ENCODE measurements at places on chromosomes 4 and X.

GRCh38 chr4:164648151-164648848, 105.6 kb upstream of the SMIM31 start:
- DNase-seq, result no peak

- DNase-seq, result no peak
These were observed 969.7 kb downstream of the PDHA2 start for GRCh38 chr4:96809563-96809962.

- no peak for DNase-seq
These were observed 114.4 kb upstream of the WDR44 start for GRCh38 chrX:118231464-118231863.

DNA sequence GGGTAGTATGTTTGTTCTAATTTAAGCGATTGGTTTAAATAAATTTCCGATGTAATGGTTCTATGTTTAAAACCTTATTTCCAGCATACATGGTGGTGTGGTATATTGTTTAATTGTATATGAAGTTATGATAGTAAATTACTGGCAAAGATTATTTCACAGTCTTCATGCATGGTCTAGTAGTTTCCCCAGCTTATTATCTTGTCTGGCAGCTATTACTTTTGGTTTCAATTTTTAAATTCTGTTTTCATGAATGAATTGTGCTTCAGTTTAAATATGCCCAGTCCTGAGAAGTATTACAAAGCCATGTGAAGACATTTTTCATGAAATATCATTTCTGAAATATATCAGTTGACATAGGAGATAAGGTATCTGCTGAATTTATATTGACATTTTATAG, 6.3 kb downstream of the ALG13 start:
- DNase-seq, result no peak

GRCh38 chr4:79526641-79527565, 118.9 kb upstream of the GK2 start:
- DNase-seq, result no peak

DNA sequence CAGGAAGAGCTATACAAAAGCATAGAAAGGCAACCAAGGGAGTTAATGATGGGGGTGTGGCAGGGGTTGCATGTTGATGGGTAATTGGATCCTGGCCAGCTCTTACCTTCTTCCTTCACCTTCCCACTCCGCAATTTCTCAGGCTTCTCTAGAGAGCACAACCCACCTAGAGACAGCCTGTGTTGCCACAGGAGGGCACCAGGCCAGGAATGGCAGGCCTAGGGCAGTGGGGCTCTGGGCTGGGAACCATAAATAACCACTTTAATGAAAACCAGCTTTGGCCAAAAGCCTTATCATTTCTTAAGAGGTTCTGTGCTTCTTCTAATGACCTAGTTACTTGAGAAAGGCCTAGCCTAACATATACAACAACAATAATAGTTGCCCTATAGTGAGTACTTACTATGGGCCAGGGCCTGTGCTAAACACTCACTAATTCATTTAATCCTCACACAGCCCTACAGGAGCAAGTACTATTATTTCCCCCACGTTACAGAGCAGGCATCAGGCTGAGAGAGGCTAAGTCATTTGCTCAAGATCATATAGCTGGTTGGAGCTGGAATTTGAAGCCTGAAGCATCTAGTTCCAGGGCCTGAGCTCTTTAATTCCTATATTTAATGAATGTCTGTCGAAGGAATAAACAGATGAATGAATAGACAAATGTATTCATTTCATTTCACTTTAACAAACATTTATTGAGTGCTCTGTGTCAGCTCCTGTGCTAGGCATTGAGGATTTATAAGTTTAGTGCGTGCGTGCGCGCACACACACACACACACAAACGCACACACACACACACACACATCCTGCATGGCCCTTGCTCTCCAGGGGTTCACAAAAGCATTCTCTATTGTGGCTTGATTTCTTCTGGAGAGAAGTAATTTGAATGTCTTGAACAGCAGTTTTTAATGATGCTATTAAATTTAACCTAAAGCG, 66.8 kb downstream of the RTL9 start:
- DNase-seq, result peak; percentile 63

GRCh38 chr4:150126201-150126863, 48.1 kb downstream of the DCLK2 start:
- no peak for DNase-seq

GRCh38 chr4:77157859-77158486, 966 bp downstream of the CCNG2 start:
- peak; percentile 96 for DNase-seq

DNA sequence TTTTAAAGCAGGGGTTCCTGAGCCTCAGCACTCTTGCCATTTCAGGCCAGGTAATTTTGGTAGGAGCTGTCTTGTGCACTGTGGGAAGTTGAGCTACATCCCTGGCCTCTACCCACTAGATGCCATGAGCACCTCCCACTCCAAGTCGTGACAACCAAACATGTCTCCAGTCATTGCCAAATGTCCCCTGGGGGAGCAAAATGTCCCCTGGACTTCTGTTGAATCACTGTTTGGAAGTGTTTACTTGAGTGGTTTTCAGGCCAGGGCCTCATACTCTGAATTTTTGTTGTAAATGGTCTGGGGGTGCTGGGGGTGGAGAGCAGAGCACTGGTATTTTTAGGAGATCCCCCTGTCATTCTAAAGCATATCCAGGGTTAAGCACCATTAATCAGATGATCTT, 3.2 kb downstream of the PDK3 start:
- DNase-seq, result no peak

GRCh38 chrX:22196149-22196548, 76.6 kb upstream of the CBLL2 start:
- no peak for DNase-seq

DNA sequence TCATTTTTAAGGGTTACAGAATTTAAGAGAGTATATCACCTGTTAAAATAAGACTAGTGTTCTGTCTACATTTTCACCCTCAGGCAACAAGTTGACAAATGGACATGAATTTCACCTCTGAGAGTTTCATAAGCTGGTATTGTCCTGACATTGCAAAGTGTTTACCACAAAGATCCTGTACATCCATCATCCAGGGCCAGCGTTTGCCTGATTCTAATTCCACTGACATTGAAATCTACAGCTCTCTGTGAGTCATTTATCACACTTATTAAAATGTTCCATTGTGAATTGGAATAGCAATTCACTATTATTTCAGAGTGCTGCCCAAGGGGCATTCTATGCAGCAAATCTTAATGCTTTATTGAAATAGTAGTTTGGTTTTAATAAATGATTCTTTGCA, 1499.4 kb upstream of the PCDH7 start:
- DNase-seq, result no peak

DNA sequence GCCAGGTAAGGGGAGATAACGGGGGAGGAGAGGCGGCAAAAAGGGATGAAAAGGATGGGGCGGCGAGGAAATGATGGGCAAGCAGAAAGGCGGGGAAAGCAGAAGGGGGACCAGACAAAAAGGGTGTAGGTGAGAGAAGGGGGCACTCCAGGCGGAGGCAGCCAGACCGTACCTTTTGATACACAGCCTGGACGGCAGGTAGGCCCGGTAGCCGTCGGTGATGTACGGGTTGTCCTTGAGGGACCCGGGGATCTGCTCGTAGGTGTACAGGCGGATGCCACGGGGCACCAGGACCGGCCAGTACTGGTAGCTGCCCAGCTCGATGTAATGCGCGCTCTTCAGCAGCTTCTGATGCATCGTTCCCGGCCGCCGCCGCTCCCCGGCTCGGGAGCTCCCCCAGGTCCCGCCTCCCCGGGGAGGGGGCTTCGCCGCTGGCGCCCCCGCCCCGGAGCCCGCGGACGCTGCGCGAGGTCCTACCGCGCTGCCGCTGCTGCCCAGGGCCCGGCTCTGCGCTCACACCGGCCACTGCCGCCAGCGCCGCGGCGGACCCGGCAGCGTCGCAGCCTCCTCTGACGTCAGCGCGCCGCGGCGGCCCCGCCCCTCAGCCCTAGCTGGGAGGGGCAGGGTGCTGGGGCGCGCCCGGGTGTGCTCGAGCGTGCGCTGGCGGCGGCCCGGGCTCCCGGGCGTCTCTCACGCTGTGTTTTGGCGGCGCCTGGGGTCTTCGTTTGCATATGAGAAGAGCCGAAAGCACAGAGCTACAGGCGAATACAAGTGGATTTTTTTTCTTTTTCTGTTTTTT, at the start of gene PAQR3:
Gene PAQR3 (minus strand): TSS at position 571 of the 799 bp plus-strand sequence. CDS start 214 bp downstream, at position 357.
- peak; percentile 93 for DNase-seq

- no peak for DNase-seq
These were observed 19.6 kb downstream of the NKX3-2 start for GRCh38 chr4:13524504-13525243.

GRCh38 chr4:185846505-185847150, 34.6 kb upstream of the SORBS2 start:
- DNase-seq, result no peak

DNA sequence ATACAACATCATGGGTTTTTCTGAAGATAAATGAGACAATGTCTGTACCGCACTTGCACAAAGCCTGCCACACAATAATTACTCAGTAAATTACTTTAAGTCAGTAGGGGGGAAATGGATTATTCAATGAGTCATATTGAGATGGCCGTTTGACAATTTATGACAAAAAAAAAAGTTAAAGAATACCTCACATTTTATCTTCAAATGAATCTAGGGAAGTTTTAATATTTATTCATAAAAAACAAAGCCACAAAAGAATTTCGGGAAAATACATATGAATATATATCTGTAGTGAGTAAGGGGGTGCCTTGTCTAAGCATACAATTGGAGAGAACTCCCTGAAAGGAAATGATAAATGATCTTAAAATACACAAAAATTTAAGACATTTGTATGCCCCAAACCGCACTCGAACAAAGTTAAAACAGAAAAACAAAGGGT, 197.0 kb upstream of the SLC7A11 start:
- DNase-seq, result no peak

GRCh38 chr4:141711211-141711610, 74.8 kb downstream of the IL15 start:
- DNase-seq, result no peak

DNA sequence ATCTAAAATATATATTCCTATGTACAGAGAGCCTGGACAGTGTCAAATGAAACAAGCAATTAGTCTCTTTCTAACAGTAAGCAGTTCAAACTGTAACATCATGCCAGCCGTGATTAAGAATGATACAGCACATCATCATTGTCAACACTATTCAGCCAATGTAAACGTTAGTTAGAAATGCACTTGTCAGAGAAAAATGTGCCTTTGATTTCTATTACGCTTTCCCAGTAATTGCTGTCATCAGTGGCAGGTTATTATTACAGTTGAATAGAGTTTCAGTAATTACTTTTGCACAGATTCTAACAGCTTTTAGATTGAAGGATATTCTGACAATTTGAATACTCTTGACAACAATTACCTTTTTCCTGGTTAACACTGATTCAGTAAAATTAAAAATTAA, 1007.1 kb downstream of the SH3BGRL start:
- DNase-seq, result no peak

- no peak for DNase-seq
These were observed 34.2 kb downstream of the CLDN22 start for GRCh38 chr4:183285886-183286285.

GRCh38 chr4:101284546-101284945, 62.8 kb downstream of the PPP3CA start:
- no peak for DNase-seq

DNA sequence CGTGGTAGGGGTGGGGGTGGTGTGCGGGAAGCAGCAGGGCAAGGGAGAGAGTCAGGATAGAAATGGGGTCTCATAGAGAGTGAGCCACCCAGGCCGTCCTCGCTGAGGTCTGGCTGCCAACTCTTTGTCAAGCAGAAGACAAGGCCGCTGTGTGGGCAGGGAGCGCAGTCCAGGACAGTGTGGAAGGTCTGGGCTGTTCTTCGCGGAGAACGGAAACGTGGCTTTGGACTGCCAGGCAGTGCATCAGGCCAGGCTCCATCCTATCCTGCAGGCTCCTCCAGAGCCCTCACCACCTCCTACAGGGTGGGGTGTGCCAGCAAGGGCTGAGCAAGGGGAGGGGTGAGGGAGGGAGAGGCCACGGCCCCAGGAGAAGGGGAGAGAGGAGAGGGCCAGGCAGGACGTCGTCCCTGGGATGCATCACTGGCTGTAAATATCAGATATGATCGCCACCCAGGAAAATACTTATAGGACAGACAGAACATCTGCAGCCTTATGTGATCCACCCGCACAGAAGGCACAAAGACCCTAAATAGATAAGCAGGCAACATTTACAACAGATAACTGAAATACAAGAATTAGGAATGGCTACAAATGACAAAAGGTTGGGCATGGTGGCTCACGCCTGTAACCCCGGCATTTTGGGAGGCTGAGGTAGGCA, 85.3 kb downstream of the ABLIM2 start:
- no peak for DNase-seq

- no peak for DNase-seq
These were observed 17.8 kb downstream of the ZNF81 start for GRCh38 chrX:47854474-47854873.

DNA sequence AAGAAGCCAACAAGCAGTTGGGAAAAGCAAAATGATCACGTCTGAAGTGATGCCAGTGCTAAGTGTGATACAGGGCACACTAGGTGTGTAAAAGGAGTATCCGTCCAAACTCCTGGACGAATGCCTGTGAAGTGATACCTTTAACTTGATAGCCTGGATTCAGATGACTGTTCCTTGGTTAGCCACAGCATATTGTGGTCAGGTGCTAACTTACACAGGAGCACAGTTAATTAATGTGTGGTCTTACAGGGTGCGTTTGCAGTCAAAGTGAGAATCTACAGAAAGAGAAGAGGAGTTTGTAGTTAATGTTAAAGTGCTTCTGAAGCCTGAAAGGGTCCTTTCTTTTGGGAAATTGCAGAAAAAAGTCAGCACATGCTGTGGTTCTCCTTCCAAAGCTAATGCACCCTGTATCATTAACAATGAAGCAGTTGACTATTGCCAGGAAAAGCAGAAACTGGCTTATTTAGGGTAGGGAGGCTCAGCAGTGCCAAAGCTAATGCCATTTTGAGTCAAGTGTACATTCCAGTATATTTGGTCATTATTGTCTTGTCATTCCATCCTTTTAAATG, 61.1 kb downstream of the DCLK2 start:
- peak; percentile 60 for DNase-seq

DNA sequence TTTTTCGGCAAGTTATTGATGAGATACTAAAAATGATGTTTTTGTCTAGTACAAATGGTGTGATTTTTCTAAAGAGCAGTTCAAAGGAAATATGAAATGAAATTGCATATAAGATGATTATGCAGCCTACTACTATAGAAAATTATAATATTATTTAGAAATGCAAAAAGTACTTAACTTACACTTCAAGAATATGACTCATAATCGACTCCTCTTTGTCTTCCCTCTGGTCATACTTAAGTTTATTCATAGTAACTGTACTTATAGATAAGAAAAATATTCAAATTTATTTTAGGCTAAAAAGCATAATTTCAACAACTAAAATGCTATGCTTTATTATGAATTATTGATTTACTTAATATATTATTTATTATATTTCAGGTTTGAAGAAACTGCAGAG, 33.2 kb downstream of the CEP44 start:
- no peak for DNase-seq

- no peak for DNase-seq
These were observed 15.2 kb downstream of the GATB start for GRCh38 chr4:151745481-151746231.

Data from spinal cord (tissue), 10 donors.